Mesothelial cell of epicardium (in vitro differentiated cells): ENCODE measurements at places on chromosomes 12 and 14.

DNA sequence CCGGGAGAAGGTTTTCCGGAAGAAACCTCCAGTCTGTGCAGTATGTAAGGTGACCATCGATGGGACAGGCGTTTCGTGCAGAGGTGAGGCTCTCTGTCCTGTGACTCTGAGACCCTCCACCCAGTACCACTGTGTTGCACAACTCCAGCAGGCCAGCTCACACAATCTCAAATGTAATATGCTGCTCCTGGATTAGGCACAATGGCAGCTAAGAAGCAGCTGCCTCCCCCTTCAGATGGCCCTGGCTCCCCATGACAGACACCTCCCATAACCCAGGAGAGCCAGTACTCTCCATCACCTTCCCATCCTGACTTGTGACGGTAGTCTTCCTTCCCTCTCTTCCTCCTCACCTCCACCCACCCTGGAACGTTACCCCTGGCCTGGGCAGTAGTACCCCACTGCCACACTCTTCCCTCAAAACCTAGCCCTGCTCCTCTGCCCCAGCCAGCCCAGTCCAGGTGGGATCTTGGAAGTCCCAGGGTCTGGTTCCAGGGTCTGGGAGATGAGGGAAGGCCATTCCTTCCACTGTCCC, 2.1 kb downstream of the TNS2 start:
- no peak for DNase-seq

GRCh38 chr12:54504550-54504949, 7.0 kb downstream of the NCKAP1L start:
- DNase-seq, result no peak

DNA sequence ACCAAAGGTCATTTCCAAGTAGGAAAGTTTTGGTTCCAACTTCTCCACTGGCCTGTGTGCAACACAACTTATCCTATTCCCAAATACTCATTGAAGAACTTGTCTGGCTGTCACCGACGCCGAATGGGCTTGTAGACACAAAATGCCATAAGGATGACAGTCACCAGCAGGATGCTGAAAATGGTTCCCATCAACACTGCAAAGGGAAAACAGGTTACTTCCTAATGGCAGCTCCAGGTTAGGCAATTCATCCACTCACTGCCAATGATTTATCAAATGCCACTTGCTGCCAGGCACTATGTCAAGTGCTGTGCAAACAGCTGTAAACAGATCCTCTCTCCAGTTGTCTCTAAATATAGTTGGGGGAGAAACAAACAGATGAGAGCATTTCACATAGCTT, 6.1 kb downstream of the C12orf76 start:
- DNase-seq, result no peak

DNA sequence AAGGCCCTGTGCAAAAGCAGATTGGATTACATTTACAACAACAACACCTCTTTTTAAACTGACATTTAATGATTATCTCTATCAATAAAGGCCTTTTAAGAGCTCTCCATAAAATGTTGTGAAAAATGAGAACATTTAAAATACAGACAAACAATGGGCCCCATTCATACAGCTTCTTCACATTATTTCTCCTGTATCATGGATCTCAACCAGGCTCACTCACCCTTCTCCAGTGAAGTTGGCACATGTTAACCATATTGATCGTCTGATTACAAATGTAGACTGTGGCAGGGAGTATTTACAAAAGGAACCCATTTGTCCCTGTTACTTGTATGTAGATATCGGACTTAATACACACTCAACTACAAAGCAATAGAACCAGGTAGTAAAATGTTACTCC, 220.2 kb upstream of the BTG1 start:
- DNase-seq, result no peak

- no peak for DNase-seq
Measured at GRCh38 chr12:127942981-127943380, 324.0 kb upstream of the TMEM132C start.

DNA sequence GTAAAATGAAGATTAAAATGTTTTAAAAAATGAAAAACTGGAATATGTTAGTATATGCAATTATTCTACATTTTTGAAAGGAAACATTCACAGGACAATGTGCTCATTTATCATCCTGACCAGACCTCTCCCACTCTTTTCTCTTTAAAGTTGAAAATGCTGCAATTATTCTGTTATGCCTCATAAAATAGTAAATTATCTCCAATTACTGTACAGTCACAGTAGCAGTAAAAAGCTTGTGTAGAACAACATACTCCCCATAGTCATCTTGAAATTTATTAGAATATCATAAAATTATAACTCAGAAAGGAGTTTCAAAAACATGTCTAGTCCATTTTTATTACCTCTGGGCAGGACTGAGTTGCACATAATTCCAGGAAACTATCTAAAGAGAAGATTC, 250.3 kb downstream of the SYT1 start:
- DNase-seq, result no peak

- DNase-seq, result no peak
Measured at GRCh38 chr12:5138845-5139244, 95.2 kb downstream of the KCNA5 start.

- no peak for DNase-seq
Measured at GRCh38 chr12:86826051-86826450, 569.9 kb upstream of the MGAT4C start.

GRCh38 chr14:64478634-64479250, 13.4 kb downstream of the AKAP5 start:
- no peak for DNase-seq

- no peak for DNase-seq
Measured at GRCh38 chr14:91996948-91997371, 42.9 kb downstream of the TRIP11 start.

GRCh38 chr12:116423094-116423493, 136.1 kb upstream of the MAP1LC3B2 start:
- no peak for DNase-seq

DNA sequence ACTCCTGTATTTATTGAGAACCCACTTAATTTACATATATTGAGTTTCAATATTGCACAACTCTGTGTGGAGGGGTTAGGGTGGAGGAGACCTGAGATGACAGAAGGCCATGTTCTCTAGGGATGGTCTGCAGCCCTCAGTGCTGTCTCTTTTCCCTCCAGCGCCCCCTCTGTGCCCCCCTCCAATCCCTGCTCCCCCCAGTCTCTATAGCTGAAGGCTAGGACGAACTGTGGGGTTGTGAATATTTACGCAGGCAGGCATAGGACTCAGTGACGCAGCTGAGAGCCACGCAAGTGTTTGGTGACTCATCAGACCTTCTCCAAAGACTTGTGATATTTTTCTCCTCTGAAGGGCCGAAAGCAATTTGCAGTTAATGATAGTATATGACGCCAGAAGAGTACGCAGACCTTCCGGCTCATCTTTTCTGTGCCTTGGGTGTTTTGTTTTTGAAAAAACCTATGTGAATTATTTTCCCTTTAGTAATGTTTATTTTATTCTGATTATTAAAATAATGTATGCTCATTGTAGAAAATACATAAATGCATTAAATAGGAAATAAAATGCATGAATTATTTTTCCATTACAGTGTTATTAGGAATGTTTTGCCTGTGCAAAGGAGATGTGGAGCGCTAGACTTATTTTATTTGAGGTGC, 85.3 kb downstream of the SLC25A47 start:
- no peak for DNase-seq

GRCh38 chr12:2008677-2009076, 4.4 kb upstream of the DCP1B start:
- DNase-seq, result no peak

GRCh38 chr14:36524874-36525745, 5.1 kb upstream of the NKX2-1 start:
- DNase-seq, result peak; percentile 65

DNA sequence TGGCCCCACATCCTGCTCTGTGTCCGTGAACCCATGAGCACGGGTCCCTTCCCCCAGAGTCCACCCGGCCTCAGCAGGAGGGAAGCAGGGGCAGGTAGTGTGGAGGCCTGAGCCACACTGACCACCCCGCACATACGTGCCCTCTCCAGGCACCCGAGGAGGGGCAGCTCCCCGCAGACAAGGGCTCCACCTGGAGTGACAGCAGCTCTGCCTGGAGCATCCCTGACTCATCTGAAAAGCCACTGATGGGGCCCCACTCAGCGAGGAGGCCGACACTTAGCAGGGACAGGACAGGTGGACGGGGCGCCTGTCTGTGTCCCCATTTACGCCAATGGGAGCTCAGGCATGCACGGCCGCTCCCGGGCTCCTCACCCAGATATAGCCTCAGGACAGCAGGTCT, 237.6 kb upstream of the SFSWAP start:
- DNase-seq, result no peak

DNA sequence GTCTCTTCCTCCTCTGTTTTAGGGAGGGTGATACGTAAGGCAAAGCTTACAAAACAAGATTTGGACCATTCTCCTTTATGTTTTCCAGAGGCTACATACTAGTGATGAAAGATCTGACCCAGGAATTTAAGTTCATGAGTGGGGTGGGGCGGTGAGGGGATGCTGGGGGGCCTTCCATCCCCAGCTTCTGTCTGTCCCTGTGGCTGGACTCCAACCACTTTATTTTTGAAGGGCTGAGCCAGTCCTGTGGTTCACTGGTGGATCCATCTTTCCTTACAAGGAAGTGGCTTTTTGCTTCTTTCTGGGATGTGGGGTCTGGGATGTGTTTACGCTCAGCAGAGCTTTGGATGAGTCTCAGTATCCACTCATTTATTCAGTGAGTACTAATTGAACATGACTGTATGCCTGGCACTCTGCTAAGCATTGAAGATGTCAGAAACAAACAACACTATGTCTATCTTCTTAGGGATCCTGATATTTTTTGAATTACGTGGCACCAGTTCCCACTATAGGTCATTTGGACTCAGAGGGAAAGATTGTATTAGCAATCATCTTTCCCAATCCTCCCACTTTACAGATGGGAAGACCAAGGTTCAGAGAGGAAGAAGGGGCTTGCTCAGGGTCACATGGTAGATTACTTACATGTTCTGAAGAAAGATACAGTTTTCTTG, 291.8 kb upstream of the TBX3 start:
- DNase-seq, result no peak

DNA sequence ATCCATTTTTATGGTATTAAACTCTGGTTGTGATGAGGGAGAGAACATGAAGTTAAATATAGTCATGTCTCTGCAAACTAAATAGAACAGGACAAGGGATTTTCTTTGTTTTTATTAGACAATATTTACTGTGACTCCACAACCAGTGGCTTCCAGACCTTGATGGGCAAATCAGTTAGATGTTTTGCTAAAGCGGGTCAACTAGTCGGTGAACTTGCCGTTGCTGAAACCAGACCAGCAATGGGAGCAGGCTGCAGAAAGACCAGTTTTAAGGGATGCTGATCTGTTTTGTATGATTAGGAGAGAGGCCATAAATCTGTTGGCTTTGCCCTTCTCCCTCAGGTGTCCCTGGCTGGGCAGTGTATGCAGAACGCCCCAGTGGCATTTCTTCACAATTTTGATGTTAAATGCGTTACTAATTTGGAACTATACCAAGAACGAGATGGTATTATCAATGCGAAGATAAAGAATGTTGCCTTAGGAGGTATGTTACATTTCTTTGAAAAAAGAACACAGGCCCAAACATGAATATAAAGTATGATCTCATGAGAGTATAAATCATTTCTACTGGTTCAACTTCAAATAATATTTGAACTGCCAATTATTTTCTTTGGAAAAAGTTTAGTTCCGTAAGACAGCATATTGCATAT, 19.4 kb downstream of the TCTN2 start:
- no peak for DNase-seq

GRCh38 chr12:104604070-104604994, 147.6 kb downstream of the CHST11 start:
- no peak for DNase-seq

DNA sequence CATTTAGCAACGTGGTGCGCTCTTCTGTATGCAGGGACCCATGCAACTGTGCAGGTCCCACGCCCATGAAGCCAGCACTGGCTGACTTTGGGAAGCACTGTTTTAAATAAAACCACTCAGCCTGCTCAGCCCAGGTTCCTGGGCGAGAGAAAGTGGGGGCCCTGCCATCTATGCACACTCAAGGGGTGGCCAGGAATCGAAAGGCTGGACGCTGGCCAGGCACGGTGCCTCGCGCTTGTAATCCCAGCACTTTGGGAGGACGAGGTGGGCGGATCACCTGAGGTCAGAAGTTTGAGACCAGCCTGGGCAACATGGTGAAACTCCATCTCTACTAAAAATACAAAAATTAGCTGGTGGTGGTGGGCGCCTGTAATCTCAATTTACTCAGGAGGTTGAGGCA, 179.9 kb upstream of the TBX3 start:
- DNase-seq, result no peak

- no peak for DNase-seq
Measured at GRCh38 chr12:5010151-5010550, 33.5 kb upstream of the KCNA5 start.

DNA sequence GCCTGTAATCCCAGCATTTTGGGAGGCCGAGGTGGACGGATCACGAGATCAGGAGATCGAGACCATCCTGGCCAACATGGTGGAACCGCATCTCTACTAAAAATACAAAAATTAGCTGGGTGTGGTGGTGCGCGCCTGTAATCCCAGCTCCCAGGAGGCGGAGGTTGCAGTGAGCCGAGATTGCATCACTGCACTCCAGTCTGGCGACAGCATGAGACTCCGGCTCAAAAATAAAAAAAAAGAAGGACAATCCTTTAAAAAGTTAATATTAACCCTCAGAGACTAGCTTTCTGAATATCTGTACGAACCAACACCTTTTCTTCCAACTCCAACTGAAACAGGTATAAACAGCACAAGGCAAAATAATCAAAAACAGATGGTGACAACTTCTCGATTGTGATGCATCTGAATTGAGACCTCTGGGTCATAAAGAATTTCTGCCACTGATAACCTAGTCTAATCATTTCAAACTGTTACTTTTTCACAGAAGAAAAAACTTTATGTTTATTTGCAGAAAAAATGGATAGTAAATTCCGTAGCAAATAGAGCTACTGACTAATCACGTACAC, 27.8 kb downstream of the CLIP1 start:
- no peak for DNase-seq

- DNase-seq, result no peak
Measured at GRCh38 chr12:74286254-74286653, 251.4 kb upstream of the ATXN7L3B start.

GRCh38 chr14:55381040-55381439, 30.6 kb downstream of the ATG14 start:
- no peak for DNase-seq

DNA sequence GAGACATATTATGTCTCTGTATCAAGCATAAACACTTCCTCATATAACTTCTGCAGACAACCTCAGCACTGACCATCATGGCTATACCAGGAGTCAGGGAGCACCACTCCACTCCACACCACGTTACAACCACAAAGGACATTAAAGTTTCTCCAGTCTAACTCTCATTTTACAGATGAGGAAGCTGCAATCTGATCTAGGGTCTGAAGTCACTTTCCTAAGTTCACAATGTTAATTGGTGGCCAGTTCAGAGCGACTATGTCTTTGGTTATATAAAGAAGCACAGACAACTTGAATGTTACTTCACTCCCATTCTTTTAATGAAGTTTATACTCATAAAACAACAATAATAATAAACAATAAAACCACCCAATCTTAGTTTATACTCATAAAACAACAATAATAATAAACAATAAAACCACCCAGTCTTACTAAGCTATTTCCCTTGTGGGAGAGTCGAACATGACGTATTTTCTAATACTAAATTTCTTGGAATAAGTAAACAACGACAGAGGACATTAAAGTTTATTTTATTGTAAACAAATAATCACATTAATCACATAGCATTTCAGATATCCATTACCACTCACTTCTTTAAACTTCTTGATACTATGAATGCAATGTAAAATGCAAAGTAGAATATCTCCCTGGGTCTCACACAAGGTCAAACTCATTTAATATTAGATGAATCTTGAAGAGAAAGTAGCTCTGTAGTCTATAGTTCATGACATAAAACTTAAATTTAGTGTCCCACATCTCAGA, 72.4 kb upstream of the SSTR1 start:
- no peak for DNase-seq

GRCh38 chr12:29428633-29429032, 47.7 kb upstream of the ERGIC2 start:
- DNase-seq, result no peak

- no peak for DNase-seq
Measured at GRCh38 chr12:50242751-50243191, 40.5 kb downstream of the LIMA1 start.
